LoVo (cell line): ENCODE measurements at places on chromosomes 13 and 19.

- no peak for DNase-seq
Observed at GRCh38 chr19:57239982-57240310, 486 bp upstream of the ZNF805 start.

DNA sequence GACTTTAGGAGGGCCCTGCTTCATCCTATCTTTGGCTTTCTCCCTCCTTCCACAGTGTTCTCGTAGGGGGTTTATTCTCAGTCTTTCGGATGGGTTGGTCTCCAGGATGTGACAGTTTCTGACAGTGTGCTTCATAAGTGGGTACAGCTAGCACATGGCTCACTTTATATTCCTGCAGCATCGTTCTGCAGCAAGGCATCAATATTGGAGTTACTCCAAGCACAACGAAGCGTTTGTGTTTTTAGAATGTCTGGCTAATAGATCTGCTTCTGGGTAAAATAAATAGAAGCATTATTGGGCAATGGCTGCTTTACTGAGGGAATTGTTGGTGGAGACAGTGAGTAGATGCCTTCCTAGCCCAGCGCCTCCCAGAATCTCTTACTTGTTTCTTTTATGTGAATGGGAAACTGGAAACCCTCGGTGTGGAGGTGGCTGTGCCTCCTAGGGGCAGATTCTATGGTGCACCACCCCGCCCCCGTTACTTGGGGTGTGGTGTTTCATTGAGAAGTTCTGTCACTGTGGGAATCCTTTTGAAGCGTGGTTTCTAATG, 2.0 kb downstream of the FARP1 start:
- no peak for DNase-seq

- no peak for DNase-seq
Observed at GRCh38 chr19:35295792-35296462, 4.0 kb downstream of the MAG start.

- DNase-seq, result no peak
Observed at GRCh38 chr19:15251749-15252397, 19.6 kb upstream of the EPHX3 start.

GRCh38 chr19:27718234-27718633, 1494.7 kb downstream of the UQCRFS1 start:
- no peak for DNase-seq

DNA sequence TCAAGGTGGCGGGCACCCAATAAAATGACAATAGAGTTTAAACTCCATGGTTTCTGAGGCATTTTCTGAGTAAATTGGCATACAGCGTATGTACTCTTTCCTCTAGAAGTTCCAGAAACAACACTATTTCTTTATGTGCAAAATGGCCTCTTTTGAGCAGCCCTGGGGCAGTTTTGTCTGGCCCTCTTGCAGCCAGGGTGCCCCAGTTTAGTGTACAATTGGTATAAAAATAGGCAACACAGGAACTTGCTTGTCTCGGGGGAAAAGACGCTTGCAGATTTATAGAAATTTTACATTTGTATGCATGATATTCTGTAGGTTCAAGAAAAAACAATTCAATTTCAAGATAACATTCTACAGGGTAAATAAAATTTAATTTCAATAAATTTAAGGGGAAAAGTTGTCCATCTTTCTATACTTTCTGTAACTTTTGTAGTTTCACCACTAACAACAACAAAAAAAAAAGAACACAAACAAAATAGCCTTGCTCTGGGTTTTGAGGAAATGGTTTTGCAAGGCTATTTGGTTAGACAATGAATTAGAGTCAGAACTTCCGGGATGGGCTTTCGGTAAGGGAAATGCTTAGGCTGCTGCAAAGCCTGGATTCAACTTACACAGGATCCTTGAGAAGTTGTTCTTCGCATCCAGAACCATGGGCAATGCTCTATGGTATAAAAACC, 45.3 kb downstream of the LRCH1 start:
- DNase-seq, result no peak

DNA sequence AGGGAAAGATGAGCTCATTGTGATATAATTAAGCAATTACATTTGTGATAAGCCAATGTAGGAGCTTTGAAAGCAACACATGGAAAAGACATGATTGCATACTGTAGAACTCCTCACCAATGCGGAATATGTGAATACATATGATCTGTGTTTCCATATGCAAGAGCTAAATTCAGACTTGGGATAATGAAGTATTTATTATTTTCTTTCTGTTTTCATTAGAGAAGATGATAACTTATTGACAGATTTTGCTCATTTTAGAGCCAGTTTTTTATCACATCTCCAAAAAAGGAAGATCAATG, 14.2 kb downstream of the FAM124A start:
- no peak for DNase-seq

- no peak for DNase-seq
Observed at GRCh38 chr13:35992964-35993363, 138.2 kb downstream of the DCLK1 start.

DNA sequence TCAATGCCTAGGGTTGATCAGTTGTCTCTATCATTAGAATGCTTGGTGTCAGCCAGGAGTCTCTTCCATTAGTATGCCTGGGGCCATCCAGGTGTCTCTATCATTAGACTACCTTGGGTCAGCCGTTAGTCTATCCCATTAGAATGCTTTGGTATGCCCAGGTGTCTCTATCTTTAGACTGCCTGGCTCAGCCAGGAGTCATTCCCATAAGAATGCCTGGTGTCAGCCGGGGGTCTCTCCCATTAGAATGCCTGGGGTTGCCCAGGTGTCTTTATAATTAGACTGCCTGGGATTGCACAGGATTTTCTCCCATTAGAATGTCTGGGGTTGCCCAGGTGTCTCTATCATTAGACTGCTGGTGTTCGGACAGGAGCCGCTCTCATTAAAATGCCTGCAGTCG, 1442.9 kb downstream of the UQCRFS1 start:
- no peak for DNase-seq

DNA sequence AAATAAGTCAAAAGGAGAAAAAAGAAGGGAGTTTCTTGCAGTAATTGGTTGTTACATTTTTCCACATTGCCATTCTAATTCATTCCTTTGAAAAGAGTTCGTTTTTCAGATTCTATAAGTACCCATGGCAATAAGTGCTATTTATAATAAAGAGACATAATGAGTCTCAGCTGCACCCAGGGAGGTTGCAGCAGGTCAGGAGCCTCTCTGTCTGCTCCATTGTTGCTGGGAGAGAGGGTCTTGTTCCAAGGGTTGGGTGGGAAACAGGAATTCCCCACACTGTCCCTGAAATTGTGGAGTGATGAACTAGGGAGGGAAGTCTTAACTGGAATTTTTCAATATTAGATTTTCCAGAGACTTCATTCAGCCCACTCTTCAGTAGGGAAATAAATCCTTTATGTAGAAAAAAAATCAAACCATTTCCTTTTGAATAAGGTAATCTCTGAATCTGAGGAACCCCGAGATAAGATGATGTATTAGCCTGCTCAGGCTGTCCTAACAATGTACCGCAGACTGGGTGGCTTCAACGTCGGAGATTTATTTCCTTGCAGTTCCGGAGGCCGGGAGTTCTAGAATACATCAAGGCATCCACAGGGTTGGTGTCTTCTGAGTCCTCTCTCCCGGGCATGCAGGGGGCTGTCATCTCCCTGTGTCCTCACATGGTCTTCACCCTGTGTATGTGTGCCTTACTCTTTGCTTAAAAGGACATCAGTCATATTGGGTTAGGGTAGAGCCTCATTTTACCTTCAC, 342.7 kb upstream of the TMTC4 start:
- DNase-seq, result no peak

- DNase-seq, result no peak
Observed at GRCh38 chr19:40524133-40524549, 52.5 kb upstream of the SHKBP1 start.

GRCh38 chr19:47991191-47991808, 670 bp downstream of the BSPH1 start:
- no peak for DNase-seq

DNA sequence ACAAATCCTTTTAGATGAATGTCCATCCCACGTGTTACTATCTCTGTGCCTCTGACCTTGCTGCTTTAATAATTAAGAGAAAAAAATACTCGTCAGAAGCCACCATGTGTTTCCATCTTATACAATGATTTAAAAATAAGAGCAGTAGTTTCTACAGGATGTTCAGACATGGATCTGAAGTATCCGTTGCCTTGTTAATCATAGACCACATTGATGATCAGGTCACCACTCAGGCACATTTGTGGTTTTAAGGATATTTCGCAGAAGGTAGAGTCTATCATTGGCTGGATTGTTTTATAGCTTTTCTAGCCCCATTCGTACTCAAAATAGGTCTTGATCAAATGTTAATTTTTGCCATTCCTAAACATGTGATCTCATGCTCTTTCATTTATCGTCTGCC, 710.0 kb upstream of the ARGLU1 start:
- no peak for DNase-seq

DNA sequence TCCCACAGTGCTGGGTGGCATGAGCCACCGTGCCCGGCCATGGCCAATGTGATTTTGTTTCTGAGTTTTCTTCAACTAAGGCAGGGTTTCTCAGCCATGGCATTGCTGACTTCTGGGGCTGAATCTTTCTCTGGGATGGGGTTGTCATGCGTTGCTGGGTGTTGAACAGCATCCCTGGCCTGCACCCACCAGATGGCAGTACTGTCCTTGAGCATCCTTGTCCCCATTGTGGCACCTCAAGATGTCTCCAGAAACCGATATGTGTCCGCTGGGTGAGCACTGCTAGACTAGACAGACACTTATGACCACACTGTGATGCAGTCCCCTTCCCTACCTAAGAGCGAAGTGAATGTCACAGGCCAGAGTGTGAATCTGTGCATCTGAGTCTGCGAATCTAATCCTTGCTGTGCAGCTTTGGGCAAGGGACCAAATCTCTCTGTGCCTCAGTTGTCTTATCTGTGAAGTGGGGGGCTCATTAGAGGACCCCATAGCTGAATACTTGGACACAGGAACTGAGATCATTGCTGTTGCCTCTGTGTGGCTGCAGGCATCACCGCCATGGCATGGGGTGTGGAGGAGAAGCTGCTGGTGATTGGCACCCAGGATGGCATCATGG, 50.3 kb upstream of the SIN3B start:
- DNase-seq, result peak; percentile 37

DNA sequence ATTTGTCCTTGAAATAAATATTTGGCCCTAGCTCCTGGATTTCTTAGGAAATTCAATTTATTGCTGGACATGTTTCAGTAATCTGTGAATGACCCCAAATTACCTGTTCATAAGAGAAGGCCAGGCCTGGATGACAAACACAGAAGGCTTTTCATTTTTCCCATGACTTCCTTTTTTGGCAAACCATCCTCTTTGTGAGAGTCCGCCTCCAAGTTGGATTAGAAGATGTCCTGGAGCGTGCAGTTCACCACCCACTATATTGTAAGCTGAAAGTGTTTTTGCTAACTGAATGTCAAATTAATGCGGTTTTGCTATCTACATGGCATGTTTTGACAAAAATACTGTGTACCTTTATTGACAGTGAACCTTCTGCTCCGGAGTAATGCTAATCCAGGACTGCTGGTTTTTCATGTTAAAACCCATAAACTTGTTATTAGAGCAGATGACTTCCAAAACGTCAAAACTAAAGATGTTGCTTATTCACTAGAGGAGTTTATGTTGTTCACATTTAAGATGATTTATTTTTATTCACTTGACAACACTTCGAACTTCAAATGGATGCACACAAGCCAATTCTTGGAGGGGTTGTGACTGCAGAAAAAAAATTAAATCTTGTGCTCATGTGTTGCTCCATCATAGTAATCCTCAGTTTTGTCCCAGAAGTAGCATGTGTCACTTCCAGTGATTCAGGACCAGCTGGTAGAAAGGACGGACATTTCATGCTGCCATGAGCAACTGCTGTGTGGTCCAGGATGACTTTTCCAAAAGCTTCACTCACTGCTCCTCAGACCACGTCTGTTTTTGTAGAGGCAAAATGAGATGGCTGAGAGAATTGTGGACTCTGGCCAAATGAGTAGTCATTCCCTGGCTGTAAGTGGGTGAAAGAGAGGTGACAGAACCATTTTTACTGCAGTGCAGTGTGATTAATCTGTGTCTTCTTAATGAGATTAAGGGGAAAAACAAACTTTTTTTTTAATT, 71.0 kb downstream of the ITGBL1 start:
- DNase-seq, result no peak

- peak; percentile 34 for DNase-seq
Observed at GRCh38 chr13:108700422-108701170, 71.2 kb downstream of the MYO16 start.

DNA sequence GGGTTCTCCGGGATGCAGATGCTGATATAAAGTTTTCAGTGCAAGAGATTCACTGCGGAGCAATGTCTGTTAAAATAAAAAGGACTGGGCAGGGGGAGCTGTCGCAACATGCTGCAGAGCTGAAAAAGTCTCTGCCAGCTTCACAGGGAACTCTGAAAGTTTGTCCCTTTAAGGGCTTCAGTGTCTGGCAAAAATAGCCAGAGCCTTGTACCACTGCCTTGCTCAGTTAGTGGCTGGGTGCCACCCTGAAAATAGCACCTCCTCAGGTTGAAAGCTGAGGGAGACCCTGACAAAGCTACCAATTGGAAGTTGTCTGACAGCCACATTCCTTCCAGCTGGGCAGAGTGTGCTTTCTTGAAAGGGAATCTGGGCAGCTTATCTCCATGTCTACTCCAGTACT, 3.0 kb upstream of the NDFIP2 start:
- DNase-seq, result no peak

GRCh38 chr13:29369060-29369743, 226.3 kb downstream of the SLC7A1 start:
- DNase-seq, result peak; percentile 8

GRCh38 chr13:73532987-73533510, 474.2 kb downstream of the KLF5 start:
- DNase-seq, result peak; percentile 35

GRCh38 chr13:66950666-66951065, 279.5 kb downstream of the PCDH9 start:
- DNase-seq, result no peak

- no peak for DNase-seq
Observed at GRCh38 chr19:34300962-34301361, 46.6 kb downstream of the GARRE1 start.

DNA sequence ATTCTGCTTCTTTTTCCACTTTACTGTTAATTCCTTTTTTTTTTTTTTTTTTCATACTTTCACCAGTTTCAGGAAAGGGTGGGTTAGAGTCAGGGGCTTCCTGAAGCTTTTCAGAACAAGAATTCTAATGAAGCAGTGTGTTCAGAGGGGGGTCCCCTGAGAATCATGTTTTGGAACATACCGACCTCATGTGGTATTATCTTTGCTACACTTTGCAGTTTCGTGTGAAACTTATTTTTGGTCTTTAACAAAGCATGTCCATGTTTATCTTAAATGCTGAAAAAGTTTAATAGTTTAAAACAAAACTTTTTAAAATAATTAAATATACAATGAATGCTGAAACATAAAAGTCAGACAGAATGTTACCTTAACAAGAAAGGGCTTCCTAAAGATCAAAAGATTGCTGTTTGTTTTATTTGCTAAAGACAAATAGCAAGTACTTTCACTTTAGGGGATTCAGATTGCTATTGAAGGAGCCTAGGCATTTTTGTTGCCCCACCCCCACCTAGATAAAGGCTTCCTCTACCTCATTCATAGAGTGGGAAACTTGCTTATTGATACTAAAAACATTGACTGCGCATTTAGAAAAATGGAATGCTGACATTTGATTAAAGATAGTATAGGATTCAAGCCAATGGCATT, 21.1 kb upstream of the POMP start:
- DNase-seq, result no peak
